K562 (cell line): ENCODE measurements at places on chromosomes 4 and X.

GRCh38 chr4:87853108-87853507 is 20.3 kb downstream of the MEPE start:
- no peak for DNase-seq

DNA sequence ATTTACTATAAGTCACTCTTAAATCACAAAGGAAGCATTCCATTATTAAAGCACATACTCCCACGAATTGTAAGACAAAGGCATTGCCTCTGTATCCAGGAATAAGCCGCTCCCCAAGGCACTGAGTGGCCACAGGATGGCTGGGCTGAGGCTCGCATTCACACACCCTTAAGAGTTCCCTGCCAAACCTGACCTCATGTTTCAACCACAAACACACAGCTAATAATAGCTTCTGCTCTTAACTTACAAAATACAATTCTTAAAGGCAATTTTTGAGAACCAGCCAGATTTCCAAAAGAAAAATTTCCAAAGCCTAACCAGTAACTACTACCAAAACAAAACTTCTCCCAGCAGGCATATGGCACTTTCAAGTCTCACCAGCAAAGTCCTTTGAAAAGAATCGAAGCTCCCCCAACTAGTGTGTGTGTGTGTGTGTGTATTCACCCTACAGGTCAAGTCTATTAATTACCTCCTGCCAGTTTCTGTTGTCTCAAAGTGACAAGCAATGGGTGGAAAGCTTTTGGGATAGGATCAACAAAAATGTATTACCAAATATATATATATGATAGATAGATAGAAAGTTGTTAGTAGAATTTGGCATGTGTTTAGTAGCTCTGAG is 36.0 kb downstream of the ARHGAP6 start:
- DNase-seq: no peak

DNA sequence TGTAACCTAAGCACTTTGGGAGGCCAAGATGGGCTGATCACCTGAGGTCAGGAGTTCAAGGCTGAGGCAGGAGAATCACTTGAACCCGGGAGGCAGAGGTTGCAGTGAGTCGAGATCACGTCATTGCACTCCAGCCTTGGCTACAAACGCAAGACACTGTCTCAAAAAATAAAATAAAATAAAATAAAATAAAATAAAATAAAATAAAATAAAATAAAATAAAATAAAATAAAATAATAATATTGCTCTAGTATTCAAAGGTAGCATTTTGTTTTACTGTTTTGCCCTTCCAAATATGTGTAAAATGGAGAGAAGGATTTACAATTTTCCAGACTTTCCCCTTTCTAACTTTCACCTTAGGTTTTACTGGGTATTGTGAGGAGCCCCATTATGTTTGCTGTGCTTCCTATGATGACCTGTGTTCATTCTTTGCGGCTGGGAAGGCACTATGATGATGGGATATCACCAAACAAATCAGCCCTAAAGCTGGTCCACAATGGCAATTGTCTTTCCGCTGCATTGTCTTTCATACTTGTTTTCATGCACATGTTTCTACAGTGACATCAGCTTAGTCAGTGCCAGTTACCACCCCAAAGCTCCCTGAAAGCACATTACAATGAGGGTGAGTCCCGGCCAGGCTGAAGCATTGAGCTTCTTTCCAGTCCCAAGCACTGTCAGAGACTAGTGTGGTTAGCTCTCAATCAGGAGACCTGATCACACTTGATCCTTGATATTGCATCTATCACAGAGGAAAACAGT is 50.8 kb downstream of the DTHD1 start:
- DNase-seq: no peak

DNA sequence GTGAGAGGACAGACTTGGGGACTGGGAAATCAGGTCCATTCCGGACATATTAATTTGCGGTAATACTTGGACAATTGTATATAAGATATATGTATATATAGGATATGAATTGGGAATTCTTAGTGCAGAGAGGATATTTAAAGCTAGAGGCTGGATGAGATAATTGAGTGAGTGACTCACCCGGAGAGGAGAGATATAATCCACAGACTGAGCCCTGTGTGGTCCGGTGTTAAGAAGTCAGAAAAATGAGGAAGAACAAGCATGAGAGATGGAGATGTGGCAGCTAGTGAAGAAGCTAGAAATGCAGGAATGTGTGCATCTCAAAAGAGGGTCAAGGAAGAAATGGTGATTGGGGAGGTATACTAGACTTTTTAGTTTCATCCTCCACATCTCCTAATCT is 336.2 kb downstream of the SLC7A11 start:
- DNase-seq: no peak

DNA sequence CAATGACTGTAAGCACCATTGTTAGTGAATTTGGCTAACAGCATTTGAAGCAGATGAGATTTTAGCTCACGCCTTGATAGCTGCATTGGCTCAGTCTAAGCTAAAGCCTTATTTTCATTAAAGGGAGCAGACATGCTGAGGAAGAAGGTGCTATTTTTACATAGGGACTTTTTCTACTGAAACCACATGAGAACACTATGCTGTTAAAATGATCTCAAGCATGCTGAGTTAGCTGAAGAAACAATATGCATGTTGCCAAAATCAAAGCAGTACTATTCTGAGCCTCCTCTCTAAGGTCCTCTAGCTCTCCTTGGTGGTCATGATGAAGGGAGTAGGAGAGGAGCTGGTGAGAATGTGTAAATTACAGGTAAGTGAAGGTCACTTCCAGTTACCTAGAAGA is 134.4 kb upstream of the JADE1 start:
- DNase-seq: no peak

DNA sequence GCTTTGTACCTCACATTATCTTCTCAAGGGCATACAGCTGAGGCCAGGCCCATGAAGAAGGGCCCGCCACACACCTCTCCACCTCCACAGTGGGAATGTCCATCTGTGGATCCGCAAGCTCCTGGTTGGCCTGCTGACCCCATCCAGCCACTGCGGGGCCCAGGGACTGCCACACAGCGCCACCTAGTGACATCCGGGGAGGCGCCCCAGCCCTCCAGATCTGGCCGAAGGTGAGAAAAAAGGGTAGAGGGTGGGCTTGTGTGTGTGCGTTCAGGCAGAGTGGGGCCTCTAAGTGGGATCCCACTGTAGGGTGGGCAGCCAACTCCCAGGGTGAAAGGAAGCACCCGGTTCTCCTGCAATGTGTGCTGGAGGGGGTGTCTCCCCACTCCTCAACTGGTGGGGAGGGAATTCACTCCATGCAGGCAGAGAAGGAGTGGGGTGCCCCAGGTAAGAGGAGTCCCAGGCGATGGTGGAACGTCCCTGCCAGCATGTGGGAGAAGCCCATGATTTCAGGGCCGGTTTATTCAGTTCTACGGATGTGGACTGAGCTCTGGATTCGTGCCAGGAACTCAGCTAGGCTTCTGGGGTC is 117.3 kb downstream of the ENPP6 start:
- DNase-seq: peak; percentile 71

DNA sequence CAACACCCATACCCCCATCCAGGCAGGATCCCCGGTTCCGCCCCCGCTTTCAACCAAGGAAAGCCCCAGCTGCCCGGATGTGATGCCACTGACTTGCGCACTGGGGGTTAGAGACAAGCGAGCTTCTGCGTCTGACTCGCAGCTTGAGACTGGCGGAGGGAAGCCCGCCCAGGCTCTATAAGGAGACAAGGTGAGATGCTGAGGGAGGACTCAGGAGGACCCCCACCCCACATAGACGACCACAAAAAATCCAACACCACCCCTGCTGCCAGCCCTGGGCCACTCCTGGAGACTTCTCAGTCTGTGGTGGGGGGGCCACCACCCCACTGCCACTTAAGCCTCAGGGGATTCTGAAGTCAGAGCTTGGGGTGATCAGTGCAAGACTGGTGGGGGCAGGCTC is at the start of gene MAGEA4:
Gene MAGEA4, plus strand, starts transcription at position 110 of the 400 bp plus-strand sequence. CDS start 10,776 bp downstream, outside the sequence.
- DNase-seq: no peak

DNA sequence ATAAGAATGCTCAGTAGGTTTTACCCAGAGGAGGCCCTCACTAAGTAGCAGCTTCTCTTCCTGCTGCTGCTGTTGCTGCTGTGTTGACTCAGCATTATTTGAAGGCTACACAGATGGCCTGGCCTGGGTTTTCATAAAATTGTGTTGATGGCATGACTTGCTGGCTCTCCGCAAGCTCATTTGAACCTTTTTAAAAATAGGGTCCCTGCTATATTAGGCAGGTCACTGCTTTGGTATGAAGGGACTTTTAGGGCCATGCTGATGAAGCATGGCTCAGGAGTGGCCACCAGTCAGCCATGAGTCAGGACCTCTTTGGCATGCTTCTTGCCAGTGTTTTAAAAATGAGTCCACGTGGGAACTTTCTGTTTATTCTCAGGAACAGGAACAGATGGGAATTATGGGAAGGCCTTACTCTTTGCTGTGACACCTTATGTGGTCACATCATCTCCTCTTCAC is 128.7 kb downstream of the MID1IP1 start:
- peak; percentile 8 for DNase-seq

- DNase-seq: no peak
Observed at GRCh38 chr4:84952776-84953175, 13.7 kb downstream of the WDFY3 start.

DNA sequence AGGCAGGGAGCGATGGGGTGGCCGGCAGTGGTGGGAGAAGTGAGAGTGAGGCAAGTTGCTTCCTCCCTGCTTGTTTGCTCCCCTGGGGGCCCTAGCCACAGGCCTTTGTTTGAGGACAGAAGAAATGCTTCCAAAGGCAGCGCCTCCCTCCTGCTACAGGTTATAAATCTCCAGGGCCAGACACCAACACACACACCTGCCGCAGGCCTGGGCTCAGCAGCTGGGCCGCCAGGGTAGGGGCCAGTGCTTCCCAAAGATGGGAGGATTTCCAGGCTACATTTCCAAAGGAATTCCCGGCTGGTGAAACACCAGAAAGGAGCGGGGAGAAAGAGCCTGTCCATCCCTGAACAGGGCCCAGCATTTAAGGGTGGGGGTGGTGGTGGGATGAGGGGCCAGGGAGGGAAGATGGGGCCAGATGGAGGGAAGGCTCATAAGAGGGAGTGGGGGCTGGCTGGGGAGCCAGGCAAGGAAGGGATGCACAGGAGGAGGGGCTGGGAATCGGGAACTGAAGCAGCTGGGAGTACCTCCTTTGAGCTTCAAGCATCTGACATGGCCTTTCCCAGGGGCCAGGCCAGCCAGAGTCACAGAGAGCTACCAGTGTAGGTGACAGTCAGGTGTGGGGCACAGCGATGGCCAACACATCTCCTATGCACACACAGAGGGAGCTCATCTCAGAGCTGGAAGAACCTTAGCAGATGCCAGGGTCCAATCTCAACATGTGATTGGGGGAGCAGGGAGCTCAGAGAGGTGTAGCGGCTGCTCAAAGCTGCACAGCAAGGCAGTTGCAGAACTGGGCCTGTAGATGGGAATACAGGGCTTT is 143.9 kb downstream of the PJA1 start:
- no peak for DNase-seq

- no peak for DNase-seq
Observed at GRCh38 chr4:5700459-5700858, 7.9 kb downstream of the EVC2 start.

GRCh38 chrX:41108007-41108406 is 22.8 kb downstream of the USP9X start:
- no peak for DNase-seq

DNA sequence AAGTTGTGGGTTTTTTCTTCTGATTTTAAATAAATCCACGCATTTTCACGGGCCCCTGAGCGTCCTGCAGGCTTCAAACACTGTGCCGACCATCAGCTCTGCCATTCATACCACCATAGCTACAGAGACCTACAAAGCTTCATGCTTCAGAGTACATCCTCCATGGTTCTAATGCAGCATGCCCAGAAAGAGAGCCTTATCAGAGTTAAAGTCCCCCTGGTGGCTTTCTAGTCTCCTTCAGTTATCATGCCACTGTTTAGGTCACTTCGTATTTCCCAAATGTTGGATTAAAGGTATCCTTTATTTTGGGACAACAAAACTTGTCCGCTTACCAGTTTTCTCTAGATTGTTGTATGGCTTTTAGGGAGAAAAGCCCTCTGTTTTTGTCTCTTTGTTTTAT is 66.7 kb upstream of the VCX2 start:
- DNase-seq: no peak

- no peak for DNase-seq
Observed at GRCh38 chrX:151697522-151697921, 2.3 kb downstream of the PRRG3 start.

- DNase-seq: no peak
Observed at GRCh38 chrX:46208225-46208854, 336.9 kb downstream of the ZNF674 start.

DNA sequence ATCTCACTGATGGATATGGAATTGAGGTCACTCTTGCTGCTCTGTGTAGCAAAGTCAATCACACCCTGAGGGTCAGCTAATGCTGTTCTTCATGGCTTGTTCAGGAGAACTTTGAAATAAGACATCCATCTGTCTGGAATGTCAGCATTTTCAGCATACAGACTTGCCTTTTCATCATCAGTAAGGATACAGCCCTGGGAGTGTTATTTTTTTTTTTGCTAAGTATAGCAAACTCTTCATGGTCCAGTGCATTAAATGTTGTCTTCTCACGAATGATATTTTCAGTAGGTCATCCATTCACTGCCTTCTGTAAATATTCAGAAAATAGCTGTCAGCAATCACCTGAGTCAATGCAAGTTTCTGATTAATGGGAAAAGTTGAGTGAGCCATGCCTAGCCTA is 268.8 kb upstream of the SMIM31 start:
- no peak for DNase-seq

DNA sequence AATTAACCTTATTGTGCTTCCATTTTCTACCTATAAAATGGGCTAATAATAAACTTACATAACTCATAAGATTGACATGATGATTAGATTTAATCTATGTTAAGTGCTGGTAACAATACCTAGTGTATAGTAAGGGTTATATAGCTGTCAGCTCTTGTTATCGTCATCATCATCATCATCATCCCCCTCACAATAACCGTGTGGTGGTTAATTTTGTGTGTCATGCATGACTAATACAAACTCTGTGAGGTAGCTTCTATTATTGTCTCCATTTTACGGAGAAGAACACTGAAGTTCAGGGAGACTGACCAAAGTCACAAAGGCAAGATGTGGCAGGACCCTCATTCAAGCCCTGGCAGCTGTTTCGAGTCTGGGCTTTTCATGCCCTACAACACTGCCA is 211.3 kb downstream of the PALLD start:
- no peak for DNase-seq

GRCh38 chr4:72286185-72286584 is 254.4 kb downstream of the NPFFR2 start:
- DNase-seq: no peak

- DNase-seq: peak; percentile 50
Observed at GRCh38 chr4:182975806-182976205, 58.6 kb upstream of the DCTD start.
